ENCODE measurements at places on chromosomes 3 and 15. TPM values are rescaled to one million over a fixed set of nuclear protein-coding genes. Genes with fewer than 3 reads are reported as not detected.

DNA sequence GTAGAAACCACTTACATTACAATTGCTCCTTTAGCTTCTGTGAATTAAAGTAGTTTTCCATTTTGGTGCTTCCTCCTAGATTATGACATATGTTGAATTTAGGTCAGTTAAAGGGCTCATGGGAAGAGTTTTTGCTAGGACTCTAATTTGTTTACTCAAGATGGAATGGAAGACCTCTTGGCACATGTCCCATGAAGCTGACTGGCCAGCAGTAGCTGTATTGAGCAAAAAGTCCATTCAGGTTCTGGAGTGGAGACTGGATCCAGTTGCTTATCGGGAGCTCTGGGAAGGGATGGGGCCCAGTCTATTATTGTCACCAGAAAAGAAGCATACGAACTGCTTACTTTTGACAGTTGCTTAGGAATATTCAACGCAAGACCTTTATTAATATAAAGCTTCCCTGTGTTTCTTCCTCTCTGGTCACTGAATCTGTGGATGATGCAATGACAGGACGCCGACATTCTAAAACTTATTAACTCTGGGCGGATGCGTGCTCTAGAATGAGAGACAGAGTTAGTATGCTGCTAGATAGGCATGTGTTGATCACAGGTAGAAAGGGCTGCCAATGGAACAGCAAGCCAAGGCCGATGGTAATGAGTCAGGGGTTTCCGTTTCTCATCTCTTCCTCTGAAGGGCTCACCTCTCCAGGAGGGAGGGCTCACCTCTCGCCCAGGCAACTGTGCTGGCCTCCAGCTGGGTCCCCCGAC, 155.8 kb downstream of the NR1D2 start:
- no peaks in the 10 kb centered on the region for H3K36me3 ChIP-seq
- H3K4me1 ChIP-seq, result no peaks in the 10 kb centered on the region
- no peak overlapping the region for H3K27ac ChIP-seq
- no peak overlapping the region for H3K4me3 ChIP-seq
- H3K27me3 ChIP-seq, result no peaks in the 10 kb centered on the region
- no peak for DNase-seq

- H3K4me1 ChIP-seq, result peaks cover 16% of the 10 kb centered on the region
- H3K4me3 ChIP-seq, result peak overlapping the region; percentile 85
- H3K27me3 ChIP-seq, result no peaks in the 10 kb centered on the region
- no peaks in the 10 kb centered on the region for H3K36me3 ChIP-seq
- DNase-seq, result peak; percentile 12
- H3K27ac ChIP-seq, result peak overlapping the region; percentile 90
Observed at GRCh38 chr3:48634661-48635221, 520 bp downstream of the SLC26A6 start.

DNA sequence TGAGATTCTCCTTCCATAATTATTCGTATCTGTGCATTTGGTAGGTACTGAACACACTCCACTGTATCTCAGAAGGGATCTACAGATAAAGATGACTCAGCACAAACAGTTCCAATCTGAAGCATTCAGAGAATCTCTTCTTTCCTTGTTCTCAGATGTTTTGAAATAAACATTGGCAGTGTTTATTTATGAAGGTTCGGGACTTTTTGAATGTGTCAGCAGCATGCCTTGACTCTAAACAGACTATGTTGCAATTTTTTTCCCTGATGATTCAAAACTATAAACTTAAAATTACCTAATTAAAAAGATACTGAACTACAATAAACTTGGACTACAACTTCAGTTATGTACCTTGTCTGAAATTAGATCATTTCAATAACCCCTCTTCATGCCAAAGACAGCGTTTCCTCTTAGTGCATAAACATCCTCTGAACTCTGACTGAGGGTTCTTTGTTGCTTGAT, 612.9 kb upstream of the TBL1XR1 start:
- H3K4me1 ChIP-seq, result peaks cover 2% of the 10 kb centered on the region
- H3K27me3 ChIP-seq, result no peaks in the 10 kb centered on the region
- no peak overlapping the region for H3K4me3 ChIP-seq

DNA sequence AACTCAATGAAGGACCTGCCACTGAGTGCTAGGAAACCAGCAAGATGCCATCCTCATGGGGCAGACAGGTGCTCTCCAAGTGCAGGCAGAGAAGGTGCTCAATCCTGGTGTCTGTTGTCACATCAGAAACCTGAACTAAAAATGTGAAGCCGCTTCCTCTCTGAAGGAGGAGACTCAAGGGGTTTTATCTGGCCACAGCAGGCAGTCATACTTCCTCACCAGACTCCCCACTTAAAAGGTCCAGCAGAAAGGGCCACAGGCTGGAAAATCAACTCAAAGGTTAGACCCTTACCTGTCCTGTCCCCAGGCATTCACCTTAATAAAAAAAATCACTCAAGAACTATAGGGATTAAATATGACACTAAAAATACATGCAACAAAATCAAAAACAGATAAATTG, 4.8 kb downstream of the CCDC12 start:
- peaks cover 75% of the 10 kb centered on the region for H3K4me1 ChIP-seq
- H3K36me3 ChIP-seq, result no peaks in the 10 kb centered on the region
- H3K27ac ChIP-seq, result peak overlapping the region; percentile 69
- no peak overlapping the region for H3K4me3 ChIP-seq
- no peak for DNase-seq
- H3K27me3 ChIP-seq, result no peaks in the 10 kb centered on the region

DNA sequence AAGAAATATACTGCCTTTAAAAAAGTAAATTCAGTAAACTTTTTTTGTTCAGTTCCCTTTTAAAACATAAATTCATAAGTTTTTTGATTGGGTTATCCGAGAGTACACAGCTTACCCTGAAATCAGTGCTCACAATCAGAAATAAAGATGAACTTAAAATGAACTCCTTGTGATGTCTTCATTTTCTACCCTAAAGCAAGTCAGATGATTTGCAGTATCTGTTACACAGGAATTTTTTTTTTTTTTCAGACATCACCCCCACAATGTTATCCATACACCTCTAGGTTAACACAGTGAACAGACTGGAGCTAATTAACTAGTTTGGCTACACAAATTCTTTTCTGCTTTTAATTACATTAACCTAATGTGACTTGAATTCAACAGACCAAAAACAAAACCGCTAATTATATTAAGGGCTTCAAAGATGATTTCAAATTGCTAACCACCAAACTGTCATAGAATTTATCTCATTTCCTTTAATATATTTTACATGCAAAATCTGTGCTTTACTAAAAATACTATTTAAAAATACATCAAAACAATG, 1042.0 kb downstream of the ROBO1 start:
- H3K27ac ChIP-seq, result no peak overlapping the region
- DNase-seq, result no peak
- H3K27me3 ChIP-seq, result no peaks in the 10 kb centered on the region
- no peaks in the 10 kb centered on the region for H3K36me3 ChIP-seq
- no peak overlapping the region for H3K4me3 ChIP-seq

DNA sequence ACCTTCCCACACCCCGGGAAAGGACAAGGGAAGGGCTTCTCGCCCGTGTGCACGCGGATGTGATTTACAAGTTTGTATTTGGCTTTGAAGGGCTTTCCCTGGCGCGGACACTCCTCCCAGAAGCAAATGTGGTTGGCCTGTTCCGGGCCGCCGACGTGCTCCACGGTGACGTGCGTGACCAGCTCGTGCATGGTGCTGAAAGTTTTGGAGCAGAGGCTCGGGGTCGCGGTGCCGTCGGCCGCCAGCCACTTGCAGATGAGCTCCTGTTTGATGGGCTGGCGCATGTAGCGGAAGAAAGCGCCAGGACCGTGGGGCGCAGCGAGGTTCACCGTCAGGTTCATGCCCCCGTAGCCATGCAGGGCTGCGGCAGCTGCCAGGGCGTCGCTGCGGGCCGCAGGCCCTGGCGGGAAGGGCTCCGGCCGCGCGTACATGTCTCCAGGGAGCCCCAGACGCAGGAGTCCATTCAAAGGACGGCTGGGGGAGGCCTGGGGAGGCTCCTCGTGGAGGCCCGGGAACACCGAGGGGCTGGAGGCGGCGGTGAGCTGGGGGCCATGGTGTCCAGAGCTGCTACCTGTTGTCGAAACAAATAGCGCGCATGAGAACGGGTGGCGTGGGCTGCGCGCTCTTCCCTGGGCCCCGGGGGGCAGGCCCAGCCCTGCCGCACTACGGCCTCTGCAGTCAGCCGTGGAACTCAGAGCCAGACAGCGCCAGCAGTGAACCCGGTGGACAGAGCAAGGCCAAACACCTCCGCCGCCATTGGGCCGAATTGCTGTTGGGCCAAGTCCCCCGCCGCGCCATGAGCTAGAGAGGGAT, 10.2 kb downstream of the ZIC4 start:
- no peaks in the 10 kb centered on the region for H3K4me1 ChIP-seq
- no peak overlapping the region for H3K27ac ChIP-seq
- H3K27me3 ChIP-seq, result peaks cover 15% of the 10 kb centered on the region
- H3K36me3 ChIP-seq, result no peaks in the 10 kb centered on the region

- no peaks in the 10 kb centered on the region for H3K4me1 ChIP-seq
- no peak for DNase-seq
- H3K4me3 ChIP-seq, result no peak overlapping the region
- no peak overlapping the region for H3K27ac ChIP-seq
Observed at GRCh38 chr3:159629329-159630084, 359.1 kb upstream of the IL12A start.

Gene CPLX3
- total RNA-seq, result not detected

Gene CCRL2
- total RNA-seq, result 0.97 TPM

DNA sequence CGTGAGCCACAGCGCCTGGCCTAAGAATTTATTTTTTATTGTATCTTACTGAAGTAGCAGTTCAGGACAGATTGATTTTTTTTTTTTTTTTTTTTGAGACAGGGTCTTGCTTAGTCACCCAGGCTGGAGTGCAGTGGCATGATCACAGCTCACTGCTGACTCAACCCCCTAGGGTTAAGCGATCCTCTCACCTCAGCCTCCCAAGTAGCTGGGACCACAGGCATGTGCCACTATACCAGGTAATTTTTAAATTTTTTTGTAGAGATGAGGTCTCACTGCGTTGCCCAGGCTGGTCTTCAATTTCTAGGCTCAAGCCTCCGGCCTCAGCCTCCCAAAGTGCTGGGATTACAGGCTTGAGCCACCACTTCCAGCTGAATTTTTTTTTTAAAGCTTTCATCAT, 99.8 kb upstream of the HERC1 start:
- H3K4me1 ChIP-seq, result peaks cover 2% of the 10 kb centered on the region
- no peak for DNase-seq
- no peak overlapping the region for H3K4me3 ChIP-seq
- no peak overlapping the region for H3K27ac ChIP-seq

DNA sequence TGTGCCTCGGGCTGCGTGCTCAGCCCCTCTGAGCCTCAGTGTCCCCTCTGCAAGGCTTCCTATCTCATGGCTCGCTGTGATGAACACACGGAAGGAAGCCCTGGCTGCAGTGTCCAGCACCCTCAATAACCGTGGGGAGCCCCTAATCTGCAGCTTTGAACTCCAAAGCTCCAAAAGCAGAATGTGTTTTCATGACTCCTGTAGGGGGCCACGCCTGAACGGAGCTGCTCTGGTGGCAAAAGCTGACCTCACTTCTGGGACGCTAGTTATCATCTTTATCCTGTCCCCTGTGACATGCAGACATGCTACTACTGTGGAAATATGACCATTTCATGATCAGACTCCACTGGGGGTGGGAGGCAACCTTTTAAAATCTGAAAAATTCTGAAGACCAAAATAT, 98.8 kb downstream of the SEC22A start:
- DNase-seq, result no peak
- H3K4me1 ChIP-seq, result no peaks in the 10 kb centered on the region
- no peak overlapping the region for H3K27ac ChIP-seq

DNA sequence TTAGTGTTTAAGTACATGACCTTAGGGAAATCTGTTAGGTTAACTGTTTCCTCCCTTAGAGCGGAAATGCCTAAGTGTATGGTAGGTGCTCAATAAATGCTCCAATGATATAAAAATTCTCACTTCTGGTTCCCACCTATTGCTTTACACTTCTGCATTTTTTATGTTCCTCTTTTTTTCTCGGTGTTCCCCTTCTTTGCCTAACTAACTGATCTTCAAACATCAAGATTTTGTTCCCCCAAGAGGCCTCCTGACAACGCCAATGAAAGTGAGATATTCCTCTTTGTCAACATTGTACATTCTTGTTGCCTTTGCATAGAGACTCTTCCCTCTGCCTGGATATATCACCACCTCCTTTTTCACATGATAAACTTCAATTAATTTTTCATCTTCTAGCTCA, 17.4 kb downstream of the SLC35A5 start:
- no peaks in the 10 kb centered on the region for H3K36me3 ChIP-seq
- H3K4me1 ChIP-seq, result no peaks in the 10 kb centered on the region
- H3K27me3 ChIP-seq, result no peaks in the 10 kb centered on the region

- no peak for DNase-seq
- H3K27me3 ChIP-seq, result no peaks in the 10 kb centered on the region
- no peak overlapping the region for H3K4me3 ChIP-seq
- peaks cover 27% of the 10 kb centered on the region for H3K4me1 ChIP-seq
- no peaks in the 10 kb centered on the region for H3K36me3 ChIP-seq
- no peak overlapping the region for H3K27ac ChIP-seq
Observed at GRCh38 chr15:61685534-61685933, 374.7 kb downstream of the VPS13C start.

GRCh38 chr15:29110176-29110575, 159.4 kb downstream of the NSMCE3 start:
- H3K4me1 ChIP-seq, result no peaks in the 10 kb centered on the region
- no peak overlapping the region for H3K27ac ChIP-seq
- no peak overlapping the region for H3K4me3 ChIP-seq
- DNase-seq, result no peak
- H3K27me3 ChIP-seq, result peaks cover 8% of the 10 kb centered on the region

DNA sequence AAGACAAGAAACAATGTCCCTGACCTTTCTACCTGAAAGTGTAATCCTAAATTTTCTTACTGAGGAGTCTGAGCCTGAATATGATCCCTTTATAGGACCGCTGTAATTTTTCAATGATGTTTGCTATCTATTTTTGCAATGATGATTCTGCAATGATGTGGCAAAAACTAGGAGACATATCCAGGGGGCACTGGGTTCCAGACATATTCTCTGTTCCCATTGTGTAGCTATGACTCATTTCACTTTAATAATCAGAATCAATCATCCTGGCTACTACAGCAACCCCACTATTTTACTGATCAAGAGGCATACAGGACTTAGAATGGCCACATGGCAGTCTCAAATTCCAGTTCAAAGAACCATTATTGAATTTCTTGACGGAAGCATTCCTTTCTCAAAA, 85.9 kb downstream of the AQR start:
- no peak overlapping the region for H3K27ac ChIP-seq
- no peak overlapping the region for H3K4me3 ChIP-seq
- DNase-seq, result no peak

- H3K4me3 ChIP-seq, result no peak overlapping the region
- H3K27ac ChIP-seq, result no peak overlapping the region
- no peaks in the 10 kb centered on the region for H3K27me3 ChIP-seq
- H3K36me3 ChIP-seq, result peaks cover 90% of the 10 kb centered on the region
- no peaks in the 10 kb centered on the region for H3K4me1 ChIP-seq
Observed at GRCh38 chr3:183802989-183803388, 22.4 kb downstream of the MAP6D1 start.

DNA sequence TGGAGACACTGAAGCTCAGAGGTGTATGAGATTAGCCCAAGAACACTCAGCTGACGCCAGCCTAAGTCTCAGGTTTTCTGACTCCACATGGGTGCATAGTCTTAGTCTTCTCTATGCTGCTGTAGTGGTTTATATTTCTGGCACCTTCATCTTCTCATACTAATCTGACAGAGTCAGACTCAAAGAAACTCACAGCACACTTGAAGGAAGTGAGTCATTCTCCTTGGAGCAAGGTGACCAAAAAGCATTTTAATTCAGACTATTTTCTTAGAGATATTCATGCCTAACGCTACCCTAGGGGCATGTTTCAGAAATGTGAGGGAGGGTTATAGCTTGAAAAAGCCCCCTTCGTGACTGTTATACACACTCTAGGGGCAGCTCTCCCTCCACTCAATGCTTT, 775.3 kb upstream of the ARPP21 start:
- H3K4me1 ChIP-seq, result no peaks in the 10 kb centered on the region
- no peak overlapping the region for H3K27ac ChIP-seq
- DNase-seq, result no peak

Gene CIB2
- 5.6 TPM for total RNA-seq
